ENCODE measurements at places on chromosomes 5 and 9.

DNA sequence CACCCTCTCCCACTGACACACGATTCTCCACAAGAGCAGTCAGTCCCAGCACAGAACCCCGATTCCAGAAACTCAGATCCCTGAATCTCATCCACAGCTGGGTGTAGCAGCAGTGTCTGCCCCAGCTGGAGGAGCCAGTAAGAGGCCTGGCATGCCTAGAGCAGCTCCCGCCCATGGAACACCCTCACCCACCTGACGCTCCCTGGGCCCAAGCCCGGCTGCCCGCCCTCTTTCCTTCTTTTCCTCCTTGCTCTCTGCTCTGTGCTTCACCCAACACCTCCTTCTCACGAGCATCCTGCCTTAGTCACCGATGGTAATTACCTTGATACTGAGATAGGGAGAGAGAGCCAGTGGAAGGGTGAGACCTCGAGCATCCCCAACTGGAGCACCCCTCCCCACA lies 8.7 kb downstream of the PCDH1 start:
- DNase-seq: no peak

- DNase-seq: no peak
Measured at GRCh38 chr9:131406563-131407436, 12.9 kb downstream of the PRRC2B start.

DNA sequence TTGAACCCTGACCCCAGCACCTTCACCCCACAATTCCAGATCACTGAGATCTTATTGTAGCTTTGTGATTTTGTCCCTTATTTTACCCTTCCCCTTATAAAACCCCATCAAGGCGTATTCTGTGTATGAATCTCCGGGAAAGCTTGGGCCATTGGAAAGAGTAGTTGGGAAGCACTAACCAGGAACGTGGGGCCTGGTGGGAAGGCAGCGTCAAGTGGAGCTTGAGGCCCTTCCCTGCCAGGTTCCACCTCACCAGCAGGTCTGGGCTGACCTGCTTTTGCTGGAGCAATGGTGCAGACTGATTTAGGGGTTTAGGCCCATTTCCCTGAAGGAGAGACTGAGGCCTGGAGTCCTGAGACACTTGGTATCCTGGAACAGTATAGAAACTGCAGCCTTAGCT lies 9.3 kb downstream of the PHF2 start:
- no peak for DNase-seq

GRCh38 chr5:54645882-54646355 lies 128.4 kb downstream of the SNX18 start:
- DNase-seq: no peak

DNA sequence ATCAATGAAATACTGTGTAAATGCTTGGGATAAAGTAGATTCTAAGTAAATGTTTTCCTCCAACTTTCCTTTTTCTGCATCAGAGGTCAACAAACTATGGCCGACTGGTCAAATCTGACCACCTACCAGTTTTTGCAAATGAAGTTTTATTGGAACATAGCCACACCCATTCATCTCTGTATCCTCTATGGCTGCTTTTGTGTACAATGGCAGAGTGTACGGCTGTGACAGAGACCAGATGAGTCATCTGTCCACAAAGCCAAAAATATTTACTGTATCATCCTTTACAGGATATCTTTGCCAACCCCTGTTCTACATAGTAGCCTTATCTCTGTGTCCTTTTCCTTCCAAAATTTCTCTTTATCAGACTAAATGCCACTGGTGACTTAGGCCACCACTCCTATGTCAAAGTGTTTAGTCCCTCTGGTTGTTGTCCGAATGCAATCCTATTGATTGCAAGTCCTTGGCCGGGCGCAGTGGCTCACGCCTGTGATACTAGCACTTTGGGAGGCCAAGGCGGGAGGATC lies 218.4 kb upstream of the KLF4 start:
- DNase-seq: no peak

DNA sequence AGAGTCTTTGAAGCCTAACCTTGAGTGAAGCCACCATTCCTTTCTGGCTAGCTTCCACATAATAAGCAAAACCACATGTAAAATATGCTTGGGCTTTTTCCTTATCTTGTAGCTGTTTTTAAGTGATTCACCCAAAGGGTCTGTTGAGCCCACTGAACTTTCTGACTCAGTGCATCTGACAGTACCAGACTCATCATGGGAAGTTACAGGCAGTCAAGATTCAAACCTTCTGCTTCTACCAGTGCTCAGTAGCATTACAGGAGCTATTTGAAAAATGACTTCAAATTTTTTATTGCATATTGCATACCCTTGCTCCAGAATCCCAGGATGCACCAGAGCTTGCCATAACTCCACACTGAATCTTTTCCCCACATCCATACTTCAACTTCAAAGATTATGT lies 87.5 kb upstream of the PTPRD start:
- DNase-seq: no peak

- DNase-seq: no peak
Measured at GRCh38 chr9:16182784-16183183, 629.9 kb downstream of the CCDC171 start.

DNA sequence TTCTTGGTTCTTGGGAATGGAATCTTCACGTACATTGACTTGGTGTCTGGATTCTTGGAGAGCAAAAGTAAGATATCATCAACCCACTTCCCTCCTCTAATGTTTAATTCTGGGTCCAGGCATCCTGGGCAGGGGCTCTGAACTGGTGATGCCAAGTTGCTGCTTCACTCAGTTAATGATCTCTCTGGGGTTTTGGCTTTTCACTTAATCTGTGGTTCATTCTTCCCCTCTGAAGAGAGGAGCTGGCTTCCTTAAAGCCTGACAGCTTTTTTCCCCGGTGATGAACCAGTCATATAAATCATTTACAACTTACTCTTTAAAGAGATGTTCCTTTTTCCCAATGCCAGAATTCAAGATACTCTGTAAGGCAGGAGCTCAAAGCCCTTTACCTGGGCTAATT lies 65.9 kb downstream of the ARHGAP26 start:
- DNase-seq: no peak

DNA sequence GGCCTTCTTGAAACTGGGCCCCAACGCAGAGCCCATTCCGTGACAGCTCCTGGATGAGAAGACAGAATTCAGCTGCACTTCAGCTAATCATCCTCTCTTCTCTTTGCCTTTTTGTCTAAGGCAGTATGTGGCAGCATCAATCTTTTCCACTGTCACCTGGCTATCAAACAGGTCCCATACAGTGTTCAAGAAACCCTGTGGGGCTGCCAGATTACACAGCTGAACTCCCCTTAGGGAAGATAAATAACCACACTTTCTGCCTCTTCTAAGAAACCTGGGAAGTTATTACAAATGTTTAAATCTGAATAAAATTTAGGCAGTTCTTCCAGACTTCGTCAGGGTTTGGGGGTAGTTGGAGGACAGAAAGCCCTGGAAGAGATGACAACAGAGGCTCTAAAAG lies 61.0 kb downstream of the SPEF2 start:
- DNase-seq: no peak

DNA sequence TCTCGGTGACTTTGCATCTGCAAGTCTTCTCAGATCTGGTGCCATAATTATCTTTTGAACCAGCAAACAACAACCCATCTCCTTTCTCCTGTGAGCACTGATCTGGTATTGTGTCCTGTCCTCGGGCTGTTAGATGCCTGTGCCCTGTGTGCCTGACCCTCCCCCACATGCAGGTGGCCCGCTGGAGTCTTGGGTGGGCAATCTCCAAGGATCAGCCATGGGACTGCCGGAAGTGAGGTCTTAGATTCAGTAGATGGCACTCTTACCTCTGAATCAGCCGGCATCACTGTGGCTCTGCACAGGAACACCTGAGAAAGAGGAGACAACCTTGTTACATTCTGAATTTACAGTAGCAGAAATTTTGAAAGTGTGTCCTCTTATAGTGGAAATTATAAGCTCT lies 172.4 kb downstream of the IRX2 start:
- no peak for DNase-seq

DNA sequence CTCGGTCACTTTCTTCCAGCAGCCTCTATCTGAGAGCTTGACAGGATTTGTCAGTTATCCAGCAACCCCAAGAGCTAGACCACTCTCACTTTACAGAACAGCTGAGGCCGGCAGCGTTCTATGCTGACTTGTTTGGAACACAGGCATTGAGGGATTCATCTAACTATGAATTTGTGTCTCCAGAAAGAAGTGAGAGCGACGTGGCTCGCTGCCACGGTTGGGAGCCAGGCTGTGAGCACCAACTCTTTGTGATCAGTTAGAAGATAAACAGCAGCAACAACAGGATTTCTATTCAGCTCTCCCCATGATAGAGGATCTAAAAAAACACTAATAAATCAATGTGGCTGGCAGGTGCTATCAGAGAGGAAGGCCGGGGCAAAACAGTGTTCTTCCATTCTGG lies 58.6 kb downstream of the NPR3 start:
- no peak for DNase-seq

- peak; percentile 98 for DNase-seq
Measured at GRCh38 chr5:154857530-154858296, 714 bp upstream of the CNOT8 start.

GRCh38 chr5:169908864-169909263 lies 71.4 kb downstream of the INSYN2B start:
- no peak for DNase-seq

GRCh38 chr5:177092178-177093081 lies 5.7 kb downstream of the FGFR4 start:
- no peak for DNase-seq

DNA sequence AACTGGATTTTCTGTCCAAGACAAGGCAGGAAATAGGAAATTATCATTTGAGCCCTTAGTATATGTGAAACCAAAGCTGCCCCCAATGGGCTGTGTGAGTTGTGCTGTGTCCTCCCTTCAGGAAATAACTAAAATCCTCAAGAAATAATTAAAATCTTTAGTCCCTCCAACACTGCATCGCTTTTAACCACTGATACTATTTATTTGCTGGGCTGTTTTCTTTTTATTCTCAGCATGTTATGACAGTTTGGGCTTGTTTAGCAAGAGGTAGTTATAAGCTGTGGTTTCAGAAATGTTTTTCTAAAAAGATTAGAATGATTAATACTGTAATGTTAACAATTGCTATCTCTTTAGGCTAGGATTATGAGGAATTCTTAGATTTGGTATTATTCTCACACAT lies 187.0 kb upstream of the KCNN2 start:
- DNase-seq: no peak

GRCh38 chr9:137670391-137671195 lies 51.8 kb downstream of the EHMT1 start:
- no peak for DNase-seq

DNA sequence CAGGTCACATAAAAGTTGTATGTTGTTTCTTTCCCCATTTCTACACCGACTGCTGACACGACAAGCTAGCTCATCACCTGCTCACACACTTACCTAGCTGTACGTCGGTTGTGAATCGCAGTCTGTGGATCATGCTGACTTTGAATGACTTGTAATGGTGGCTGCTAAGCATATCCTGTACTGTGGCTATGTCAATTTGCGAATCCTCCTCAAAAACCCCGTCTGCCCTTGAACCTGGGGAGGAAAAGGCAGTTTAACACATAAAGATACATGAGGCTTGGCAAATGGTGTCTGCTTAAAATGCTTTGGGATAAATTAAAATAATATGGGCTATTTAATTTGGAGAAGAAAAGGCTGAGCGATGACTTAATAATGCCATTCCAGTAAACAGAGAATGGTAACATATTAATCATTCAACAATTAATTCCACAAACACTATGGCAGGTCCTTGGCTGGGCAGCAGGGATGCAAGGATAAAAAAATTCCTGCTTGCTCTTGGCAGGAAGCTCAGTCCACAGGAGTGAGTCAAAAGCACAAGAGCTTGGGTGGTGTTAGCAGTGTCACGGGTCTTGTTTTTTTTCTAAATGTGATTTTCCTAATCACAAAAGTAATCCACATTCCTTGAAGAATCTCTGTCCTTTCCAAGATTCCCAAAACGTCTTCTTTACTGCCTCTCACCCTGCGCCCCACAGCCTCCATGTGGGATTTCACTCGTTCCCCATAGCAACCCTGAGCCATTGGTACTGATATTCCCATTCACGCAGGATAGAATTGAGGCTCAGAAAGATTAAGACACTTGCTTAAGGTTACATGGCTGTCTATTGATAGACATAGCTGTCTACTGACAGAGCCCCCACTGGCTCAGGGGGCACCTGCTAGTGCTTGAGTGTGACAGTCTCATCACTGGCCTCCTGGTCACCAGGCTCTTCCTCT lies 222.4 kb downstream of the MAPKAP1 start:
- no peak for DNase-seq

DNA sequence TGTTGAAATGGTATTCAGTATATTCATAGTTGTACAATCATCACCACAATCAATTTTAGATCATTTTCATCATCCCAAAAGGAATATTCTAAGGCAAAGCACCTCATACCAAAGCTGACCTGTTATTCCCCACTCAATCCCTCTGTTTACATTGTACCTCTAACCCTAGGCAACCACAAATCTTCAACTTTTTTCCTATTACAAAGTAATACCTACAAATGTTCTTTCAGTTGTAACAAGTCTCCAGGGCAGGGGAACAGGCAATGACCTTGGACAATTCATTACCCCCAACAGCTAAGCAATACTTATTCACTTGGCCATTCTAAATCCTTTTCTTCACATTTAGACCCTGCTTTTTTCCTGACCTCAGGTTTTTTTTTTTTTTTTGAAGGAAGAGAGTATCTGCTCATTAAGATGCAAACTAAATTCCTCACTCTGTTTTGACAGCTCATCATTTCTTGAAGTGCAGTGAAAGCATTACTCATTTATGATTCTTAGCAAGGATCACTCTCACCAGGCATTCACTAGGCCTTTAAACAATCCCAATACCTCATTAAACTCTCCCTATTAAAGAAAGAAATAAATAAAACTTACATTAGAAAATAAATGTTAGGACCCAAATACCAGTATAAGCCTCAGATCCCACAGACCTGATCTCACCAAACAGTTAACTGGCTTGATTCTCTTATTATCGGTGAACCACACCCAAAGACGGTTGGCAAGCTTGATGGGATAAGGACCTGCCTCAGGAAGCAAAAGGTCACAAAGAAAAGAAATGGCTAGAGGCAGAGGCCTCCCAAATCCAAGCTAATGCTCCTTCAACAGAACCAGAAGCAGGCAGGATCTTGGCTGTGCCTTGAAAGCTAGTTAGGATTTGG lies 15.3 kb downstream of the MTMR12 start:
- no peak for DNase-seq

- no peak for DNase-seq
Measured at GRCh38 chr5:174083056-174083827, 37.7 kb downstream of the NSG2 start.

DNA sequence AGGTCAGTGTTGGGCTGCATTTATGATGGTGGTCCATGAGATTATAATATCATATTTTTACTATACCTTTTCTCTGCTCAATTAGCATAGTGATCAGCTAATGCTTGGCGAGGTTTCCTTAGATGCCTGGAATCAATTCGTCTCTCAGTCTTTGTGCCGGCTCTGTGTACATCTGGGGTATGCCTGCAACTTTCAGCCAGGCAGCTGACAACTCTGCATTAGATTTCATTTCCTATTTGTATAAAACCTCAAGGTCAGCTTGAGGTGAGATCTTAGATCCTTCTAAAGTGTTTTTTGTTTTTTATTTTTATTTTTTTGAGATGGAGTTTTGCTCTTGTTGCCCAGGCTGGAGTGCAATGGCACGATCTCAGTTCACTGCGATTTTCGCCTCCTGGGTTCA lies 86.8 kb downstream of the MELK start:
- DNase-seq: no peak

Measured in right hindlimb (tissue), 1 donor.